ENCODE measurements at places on chromosomes 1 and 21.
A peak's percentile ranks its signal among the peaks of the same experiment; 100 is the strongest.

GRCh38 chr1:59310549-59311250 lies 13.8 kb downstream of the FGGY start:
- no peak for DNase-seq

DNA sequence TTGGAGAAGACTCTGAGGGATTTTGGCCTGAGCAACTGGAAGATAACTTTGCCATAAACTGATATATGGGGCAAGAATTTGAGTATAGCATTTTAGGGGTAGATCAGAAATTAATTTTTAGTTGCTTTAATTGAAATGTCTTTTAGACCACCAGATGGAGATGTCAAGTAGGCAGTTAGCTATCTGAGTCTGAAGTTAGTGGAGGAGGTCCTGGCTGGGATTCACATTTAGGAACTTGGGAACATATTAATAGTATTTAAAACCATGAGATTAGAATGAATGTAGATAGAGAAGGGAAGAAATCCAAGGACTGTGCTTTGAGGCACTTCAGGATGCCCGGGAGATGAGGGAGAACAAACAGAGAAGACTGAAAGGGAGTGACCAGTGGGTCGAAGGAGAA lies 32.6 kb downstream of the SLC44A3 start:
- DNase-seq = no peak

- peak; percentile 62 for DNase-seq
Observed at GRCh38 chr1:53393325-53393792, 65.5 kb upstream of the LRP8 start.

- no peak for DNase-seq
Observed at GRCh38 chr21:29321217-29321616, 22.5 kb downstream of the BACH1 start.

- DNase-seq = no peak
Observed at GRCh38 chr1:53337499-53337898, 9.6 kb upstream of the LRP8 start.

GRCh38 chr1:68083686-68084085 lies 33.3 kb upstream of the DIRAS3 start:
- DNase-seq = no peak

DNA sequence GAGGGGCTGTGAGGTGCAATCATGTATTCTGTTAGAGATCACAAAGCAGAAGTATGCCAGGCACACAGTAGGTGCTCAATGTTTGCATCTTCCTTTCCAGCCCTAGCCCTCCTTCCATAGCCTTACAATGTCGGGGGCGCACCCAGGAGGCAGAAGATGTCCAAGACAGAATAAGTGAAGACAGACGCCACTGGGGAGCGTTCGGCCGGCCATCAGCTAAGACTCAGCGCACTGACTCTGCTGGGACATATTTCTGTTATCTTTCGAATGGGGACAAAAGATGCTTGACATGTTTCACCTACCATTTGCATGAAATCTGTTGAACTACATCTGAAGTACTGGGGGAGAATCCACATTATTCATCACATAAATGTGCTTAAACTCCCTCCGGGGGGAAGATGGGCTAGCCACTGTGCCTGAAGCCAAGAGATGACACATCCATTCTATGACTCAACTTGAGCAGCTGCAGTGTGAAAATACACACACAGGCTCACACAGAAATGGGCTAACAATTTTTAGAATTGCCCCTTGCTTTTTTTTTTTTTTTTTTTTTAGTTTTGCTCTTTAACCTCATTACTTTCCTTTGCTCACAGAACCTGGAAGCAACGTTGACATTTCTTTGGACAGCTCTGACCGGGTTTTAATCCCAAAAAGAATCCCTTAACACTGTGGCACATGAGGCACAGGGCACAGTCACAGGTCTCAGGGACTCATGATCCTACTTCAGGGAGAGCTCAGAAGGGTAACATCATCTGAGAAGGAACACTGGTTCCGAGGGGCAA lies 7.9 kb downstream of the TIAM1 start:
- no peak for DNase-seq

DNA sequence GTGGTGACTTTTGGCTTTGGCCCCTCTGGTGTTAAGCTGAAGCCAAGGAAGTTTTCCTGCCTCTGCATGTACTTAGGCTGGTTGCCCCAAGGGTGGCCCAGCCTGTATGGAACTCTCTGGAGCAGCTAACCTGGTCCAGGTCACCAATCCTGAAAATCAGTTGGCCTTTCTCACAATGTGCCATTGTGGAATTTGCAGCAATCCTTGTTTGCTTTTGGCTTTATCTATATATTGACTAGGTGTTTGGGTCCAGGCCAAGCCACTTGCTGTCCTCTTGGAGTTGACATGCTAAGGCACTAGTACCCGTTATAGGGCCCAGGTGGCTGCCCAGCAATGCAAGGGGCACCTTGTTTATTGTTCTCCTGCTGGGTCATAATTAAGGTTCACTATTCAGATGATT lies 124.6 kb downstream of the CAMTA1 start:
- no peak for DNase-seq

- DNase-seq = no peak
Observed at GRCh38 chr1:26546375-26546774, 16.8 kb downstream of the RPS6KA1 start.

- no peak for DNase-seq
Observed at GRCh38 chr21:45353200-45353599, 51.8 kb upstream of the COL18A1 start.

- DNase-seq = no peak
Observed at GRCh38 chr21:32735524-32735923, 7.7 kb upstream of the SYNJ1 start.

- DNase-seq = no peak
Observed at GRCh38 chr1:212667223-212668139, 32.2 kb downstream of the BATF3 start.

- no peak for DNase-seq
Observed at GRCh38 chr1:65832296-65832695, 39.6 kb downstream of the PDE4B start.

- no peak for DNase-seq
Observed at GRCh38 chr1:221743416-221744208, 1.7 kb upstream of the DUSP10 start.

- no peak for DNase-seq
Observed at GRCh38 chr21:45578176-45578801, 36.0 kb upstream of the SLC19A1 start.

- DNase-seq = no peak
Observed at GRCh38 chr1:221907166-221907932, 165.5 kb upstream of the DUSP10 start.

GRCh38 chr1:222107267-222107666 lies 365.4 kb upstream of the DUSP10 start:
- no peak for DNase-seq

DNA sequence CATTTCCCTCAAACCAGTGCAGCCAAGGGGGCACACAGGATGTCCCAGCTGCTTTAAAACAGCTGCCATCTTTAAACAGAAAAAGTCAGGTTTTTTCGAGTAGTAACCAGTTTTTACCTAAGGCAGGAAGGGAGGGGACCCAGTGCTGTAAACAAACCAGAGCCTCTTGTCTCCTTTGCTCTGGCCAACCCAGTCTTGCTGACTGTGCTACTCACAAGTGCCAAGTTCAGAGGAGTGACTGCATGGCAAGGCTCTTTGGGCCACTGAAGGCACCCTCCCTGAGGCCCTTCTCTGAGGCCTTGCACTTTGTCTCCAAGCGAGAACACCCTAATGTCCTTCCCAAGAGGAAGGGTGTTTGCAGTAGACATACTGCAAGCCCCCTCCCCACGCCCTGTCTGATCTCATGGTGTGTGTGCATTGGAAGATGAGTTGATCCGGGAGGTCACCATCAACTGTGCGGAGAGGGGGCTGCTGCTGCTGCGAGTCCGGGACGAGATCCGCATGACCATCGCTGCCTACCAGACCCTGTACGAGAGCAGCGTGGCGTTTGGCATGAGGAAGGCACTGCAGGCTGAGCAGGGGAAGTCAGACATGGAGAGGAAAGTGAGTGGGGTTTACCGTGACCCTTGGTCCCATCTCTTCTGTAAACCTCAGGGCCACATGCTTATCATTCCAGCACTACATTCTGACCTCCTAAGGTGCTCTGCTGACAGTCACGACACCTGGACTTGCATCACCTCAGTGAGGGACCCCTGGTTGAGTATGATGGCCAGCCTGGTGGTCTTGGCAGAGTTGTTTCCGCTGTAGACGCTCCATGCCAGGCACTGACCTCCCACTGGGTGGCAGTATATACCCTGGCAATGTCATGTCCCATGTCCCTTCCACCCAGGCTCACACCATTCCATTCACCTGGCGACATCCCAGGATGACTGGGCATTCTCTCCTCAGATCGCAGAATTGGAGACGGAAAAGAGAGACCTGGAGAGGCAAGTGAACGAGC lies 4.7 kb downstream of the DNALI1 start:
- no peak for DNase-seq

DNA sequence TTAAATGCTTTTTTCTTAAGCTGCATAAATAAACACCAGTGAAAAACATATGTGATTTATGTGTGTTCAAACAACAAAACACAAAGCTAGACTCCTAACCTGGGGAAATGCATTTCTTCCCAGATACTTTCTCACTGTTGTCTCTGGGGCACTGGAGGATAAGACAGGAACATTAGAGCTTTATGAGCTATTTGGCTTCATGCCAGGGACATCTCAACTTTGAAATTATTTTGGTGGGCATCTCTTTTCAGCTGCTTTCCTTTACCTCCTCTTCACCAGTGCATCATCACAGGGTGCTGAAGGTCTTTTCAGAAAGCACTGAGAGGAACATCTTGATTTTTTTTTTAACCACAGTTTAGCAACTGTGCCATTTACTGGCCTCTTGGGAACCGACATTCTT lies 212.9 kb downstream of the DNM3 start:
- DNase-seq = no peak

DNA sequence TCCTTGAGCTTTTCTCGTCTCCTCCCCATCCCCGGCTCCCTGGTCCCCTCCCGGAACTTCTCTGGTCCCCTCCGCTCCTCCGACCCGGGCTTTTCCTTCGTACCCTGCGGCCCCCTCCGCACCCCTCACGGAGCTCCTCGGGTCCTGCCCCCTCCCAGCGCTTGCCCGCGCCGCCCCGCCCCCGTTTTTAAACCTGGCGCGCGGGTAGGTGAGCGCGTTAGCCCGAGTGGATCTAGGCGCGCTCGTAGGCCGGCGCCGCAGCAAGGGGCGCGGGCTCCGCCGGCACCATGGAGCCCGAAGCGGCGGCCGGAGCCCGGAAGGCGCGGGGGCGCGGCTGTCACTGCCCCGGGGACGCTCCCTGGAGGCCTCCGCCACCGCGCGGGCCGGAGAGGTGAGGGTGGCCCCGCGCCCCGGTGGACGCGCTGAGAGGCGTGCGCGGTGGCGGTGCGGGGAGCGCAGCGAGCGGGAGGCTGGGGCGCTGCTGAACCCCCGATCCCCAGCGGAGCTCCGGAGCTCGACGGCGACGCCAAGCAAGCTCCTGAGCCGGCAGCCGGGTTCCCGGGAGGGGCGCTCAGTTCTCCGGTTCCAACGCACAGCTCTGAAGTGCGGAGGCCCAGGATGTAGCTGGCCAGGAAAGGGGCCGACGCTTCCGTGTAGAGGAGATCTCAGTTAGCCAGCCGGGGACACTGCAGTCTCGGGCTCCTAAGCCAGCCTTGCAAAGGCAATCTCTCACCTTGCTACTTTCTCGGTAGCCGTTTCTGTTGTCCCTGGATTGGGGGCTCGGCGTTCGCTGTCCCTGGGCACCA lies at the start of gene RIPPLY3:
Gene RIPPLY3, plus strand, starts transcription at position 217 of the 806 bp plus-strand sequence. Its CDS starts 71 bp downstream, at position 288.
- no peak for DNase-seq

DNA sequence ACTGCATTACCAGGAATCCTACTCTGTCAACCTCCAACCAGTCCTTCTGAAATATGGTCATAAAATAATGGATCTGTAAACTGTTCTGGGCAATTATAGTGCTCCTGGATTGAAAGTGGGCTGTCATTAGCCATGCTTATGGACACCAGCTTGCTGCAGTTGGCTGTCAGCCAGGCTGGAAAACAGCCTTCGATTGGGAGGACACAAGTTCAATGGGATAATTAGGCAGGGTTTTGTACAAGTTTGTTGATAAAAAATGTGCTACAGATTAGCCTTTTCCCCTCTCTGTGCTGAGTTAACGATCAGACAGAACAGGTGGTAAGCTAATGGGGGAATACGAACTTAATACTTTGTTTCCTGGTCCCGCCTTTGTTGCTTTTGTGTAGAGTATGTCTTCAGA lies 413.9 kb downstream of the DUSP10 start:
- DNase-seq = no peak

DNA sequence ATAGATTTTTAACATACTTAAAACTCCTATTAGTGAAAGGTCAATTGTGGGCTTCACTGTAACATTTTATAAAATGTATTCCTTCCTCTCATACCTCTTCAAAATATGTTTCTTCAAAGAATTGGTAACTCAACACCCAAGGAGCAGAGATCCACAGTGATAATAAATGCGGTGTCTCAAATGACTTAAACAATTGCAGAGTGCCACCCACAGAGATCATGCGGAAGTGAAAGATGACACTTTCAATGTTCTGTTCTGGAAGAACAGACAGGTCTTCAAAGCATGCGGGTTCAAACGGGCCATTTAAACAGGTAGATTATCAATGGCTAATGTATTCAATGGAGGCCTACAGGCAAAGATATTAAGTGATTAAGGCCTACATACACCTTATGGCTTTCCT lies 157.0 kb upstream of the GREM2 start:
- no peak for DNase-seq

DNA sequence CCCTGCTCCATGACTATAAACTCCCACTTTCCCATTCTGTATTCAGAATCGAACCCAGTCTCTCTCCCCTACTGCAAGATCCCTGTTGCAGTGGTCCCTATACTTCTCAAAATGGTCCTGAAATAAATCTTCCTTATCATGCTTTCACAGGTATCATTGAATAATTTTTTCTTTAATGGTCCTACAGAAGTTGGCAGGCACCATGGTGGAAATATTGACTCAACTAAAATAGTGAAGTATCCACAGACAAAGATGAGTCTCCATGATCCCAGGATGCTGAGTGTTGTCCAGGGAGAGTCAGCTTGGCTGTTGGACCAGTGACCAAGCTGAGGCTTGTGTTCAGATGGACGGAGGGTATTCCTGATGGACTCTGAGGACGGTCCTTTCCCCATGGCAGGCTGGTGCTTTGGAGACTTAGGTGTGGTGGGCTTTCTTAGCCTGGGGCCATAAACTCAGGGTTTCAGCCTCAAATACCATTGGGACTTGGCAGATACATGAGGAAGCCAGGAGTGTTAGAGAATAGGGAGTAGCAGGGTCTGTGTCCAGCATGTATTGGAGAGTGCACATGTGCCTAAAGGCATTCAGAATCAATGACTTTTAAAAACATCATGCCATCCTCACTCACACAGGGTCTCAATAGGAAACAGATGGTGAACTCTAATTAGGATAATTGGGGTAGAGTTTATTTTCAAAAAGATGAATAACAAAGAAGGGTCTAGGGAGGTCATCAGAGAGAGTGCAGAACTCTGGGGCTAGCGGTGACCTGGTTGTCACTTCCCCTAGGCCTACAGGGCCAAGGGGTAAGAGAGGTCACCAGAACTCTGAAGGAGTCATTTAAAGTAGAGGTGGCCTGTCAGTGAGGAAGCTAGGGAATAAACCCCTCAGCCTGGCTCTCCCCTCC lies 19.8 kb downstream of the TINAGL1 start:
- no peak for DNase-seq

- no peak for DNase-seq
Observed at GRCh38 chr1:204255966-204256365, 42.2 kb upstream of the GOLT1A start.

GRCh38 chr1:27527223-27527889 lies 37.4 kb upstream of the WASF2 start:
- no peak for DNase-seq

- DNase-seq = no peak
Observed at GRCh38 chr1:67741736-67742135, 56.7 kb downstream of the GADD45A start.
